ENCODE measurements at places on chromosomes 6 and 20. TPM values are rescaled to one million over a fixed set of nuclear protein-coding genes. Genes with fewer than 3 reads are reported as not detected.

Gene BCAS1
- total RNA-seq: 3.0 TPM

Gene PPIL4
- total RNA-seq: 38.1 TPM

Gene PLN
- total RNA-seq: 0.47 TPM

Gene RTF2
- total RNA-seq: 51.3 TPM

Gene CTCFL
- total RNA-seq: not detected

Gene HRH3
- 0.47 TPM for total RNA-seq

Gene DEFB114
- not detected for total RNA-seq

Gene PNLDC1
- not detected for total RNA-seq

Gene PRR18
- 0.47 TPM for total RNA-seq

Gene LY86
- total RNA-seq: 2.2 TPM

Gene FAXC
- total RNA-seq: 49.3 TPM

Gene ZSCAN23
- 16.2 TPM for total RNA-seq

Gene SLC17A1
- total RNA-seq: not detected

Gene DAAM2
- total RNA-seq: 14.0 TPM

Gene ZBP1
- total RNA-seq: not detected

Gene ZNF165
- 0.62 TPM for total RNA-seq

Gene DEF6
- total RNA-seq: 0.47 TPM

Gene ULBP1
- 3.9 TPM for total RNA-seq

Gene RIPOR2
- 17.8 TPM for total RNA-seq

Gene SCGN
- 14.3 TPM for total RNA-seq

Gene AVP
- not detected for total RNA-seq

Gene IL17A
- total RNA-seq: not detected

All from occipital lobe (tissue), 3 donors.